ENCODE measurements at places on chromosomes 12 and 14.

DNA sequence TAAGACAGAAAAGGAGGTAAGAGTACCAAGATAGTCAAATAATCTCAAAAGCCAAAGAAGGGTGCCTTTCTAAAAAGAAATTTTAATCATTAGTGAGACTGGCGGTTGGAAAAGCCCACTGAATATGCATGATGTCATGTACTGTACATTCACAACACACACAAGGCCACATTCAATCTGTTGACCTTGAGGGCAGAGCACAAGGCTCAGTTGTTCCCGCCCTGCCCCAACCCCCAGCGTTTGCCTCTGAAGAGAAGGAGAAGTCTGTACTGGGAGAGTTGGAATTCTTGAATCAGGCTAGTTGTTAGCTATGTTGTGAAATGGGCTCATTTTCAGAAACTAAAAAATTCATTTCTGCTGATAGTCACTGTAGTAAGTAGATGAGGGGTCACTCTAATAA lies 50.2 kb upstream of the NID2 start:
- DNase-seq: no peak

DNA sequence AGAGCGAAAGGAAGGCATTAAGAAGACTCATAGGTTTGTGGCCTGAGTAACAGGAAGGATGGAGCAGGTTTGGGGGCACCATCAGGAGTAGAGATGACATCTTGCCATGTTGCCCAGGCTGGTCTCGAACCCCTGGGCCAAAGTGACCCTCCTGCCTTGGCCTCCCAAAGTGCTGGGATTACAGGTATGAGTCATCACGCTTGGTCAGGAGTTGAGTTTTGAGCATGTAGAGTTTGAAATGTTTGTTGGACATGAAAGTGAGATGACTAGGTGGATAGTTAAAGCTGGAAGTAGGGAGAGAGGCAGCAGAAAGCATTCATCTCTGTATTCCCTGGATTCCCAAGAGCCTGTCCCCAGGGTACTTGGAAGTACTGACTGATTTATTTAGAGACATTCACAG lies 112.6 kb downstream of the ERC1 start:
- no peak for DNase-seq

DNA sequence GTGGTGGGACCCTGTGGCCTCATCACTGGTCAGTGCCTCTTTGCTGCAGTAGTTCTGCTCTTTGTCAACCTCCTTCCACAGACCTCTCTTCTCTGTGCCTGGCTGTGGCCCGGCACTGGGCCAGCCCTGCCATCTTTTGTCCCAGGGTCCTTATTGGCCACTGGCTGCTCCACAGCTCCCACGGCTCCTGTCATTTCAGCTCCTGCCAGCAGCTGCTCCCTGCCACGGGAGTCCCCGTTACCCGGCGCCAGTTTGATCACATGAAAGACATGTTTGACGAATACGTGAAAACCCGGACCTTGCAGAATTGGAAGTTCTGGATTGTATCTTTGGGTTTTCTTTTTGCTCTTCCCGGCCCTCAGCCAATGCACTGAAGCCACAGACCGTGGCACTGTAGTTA lies 35.4 kb downstream of the IL31 start:
- peak; percentile 24 for DNase-seq

- peak; percentile 68 for DNase-seq
Observed at GRCh38 chr12:84911271-84912197, 1.1 kb downstream of the SLC6A15 start.

DNA sequence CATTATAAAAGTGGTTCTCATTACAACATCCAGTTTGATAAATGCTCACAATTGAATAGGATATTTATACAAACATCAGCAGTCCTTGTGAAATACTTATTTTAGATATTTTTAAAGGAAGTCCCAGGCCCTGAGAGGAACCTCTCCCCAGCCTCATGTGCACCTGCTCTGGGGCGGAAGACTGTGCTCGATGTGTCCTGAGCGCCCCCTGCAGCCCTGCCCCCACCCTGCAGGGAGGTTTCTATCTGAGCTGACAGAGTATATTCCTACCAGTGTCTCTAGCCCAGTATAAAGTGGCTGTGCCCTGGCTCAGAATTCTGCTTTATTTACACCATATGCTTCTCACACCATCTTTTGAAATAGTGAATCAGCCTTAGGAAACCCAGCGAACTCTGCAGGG lies 1349.1 kb downstream of the TMEM121 start:
- DNase-seq: no peak

Measured in caudate nucleus (tissue), 63 donors.